ENCODE measurements at places on chromosomes 5 and 9.
A peak's percentile ranks its signal among the peaks of the same experiment; 100 is the strongest.

GRCh38 chr9:109012009-109012875, 1.1 kb downstream of the CTNNAL1 start:
- DNase-seq: peak; percentile 23

GRCh38 chr9:134765785-134766184, 114.8 kb upstream of the FCN2 start:
- DNase-seq: no peak

GRCh38 chr9:99416007-99416406, 193.9 kb downstream of the SEC61B start:
- no peak for DNase-seq

- no peak for DNase-seq
Measured at GRCh38 chr9:70561786-70562395, 147.4 kb upstream of the KLF9 start.

- no peak for DNase-seq
Measured at GRCh38 chr5:76331126-76331525, 72.0 kb upstream of the IQGAP2 start.

DNA sequence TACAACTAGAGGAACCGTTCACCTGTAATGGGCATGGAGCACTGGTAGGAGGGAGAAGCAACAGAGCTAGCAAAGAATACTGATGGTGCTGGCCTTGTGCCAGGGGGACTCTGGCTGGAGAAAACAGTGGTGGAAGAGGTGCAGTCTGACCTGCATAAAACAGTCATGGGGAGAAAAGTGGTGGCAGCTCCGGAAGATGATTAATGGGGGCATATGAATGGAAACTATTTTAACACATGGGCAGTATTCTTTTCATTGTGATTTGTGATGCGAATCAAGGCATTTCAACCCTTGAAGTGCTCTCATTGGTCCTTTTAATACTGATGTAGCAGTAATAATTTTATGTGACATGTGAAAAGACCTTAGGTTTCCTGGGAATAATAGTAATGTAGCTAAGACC, 219.6 kb downstream of the ADAMTS6 start:
- no peak for DNase-seq

DNA sequence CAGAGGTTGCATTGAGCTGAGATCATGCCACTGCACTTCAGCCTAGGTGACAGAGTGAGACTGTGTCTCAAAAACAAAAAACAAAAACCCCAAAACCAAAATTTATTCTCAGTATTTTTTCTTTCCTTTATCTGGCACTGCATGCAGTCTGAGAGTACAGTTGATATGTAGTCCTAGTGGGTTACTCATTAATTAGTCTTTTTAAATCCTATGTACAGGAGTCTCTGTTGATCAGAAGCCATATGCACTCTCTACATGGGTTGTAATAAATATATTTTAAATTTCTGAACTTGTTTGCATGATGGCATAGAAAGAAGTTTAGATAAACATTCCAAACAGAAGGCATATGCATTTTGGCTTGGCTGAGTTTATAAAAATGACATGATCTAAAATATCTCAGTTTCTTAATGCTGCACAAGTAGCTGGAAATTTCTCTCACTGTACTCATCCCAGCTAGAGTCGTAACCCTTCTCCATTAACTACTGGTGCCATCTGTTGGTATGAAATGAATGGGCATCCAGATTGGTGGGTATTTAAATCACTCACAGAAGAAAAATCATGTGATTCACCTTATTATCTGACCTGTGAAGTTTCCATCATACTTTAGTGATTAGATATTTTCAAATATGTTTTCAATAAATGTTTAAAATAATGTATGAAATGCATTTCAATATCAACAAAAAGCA, 284.8 kb downstream of the CTNND2 start:
- no peak for DNase-seq

GRCh38 chr9:12965303-12965702, 190.5 kb downstream of the LURAP1L start:
- DNase-seq: no peak

- no peak for DNase-seq
Measured at GRCh38 chr9:135079676-135080075, 7.8 kb upstream of the OLFM1 start.
